Dermis microvascular lymphatic vessel endothelial cell (primary cell): ENCODE measurements at places on chromosomes 3 and 15.

DNA sequence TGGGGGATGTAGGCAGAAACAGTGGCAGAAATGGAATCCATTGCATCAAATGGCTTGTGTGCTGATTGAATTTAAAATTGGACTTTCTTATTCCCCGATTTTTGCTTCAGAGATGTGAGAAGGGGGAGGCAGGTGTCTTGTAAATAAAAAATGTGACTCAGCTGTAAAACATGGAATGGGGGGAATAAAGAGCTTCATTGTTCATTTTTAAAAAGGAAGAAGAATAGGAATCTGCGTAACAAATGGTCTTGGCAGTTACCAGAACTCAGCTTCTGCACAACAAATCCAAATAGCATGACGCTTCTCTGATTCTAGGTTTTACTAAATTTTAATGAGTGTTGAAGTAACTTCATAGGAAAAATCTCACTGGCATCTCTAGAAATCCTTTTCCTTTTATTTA is 323.9 kb upstream of the GBE1 start:
- DNase-seq = peak; percentile 61

DNA sequence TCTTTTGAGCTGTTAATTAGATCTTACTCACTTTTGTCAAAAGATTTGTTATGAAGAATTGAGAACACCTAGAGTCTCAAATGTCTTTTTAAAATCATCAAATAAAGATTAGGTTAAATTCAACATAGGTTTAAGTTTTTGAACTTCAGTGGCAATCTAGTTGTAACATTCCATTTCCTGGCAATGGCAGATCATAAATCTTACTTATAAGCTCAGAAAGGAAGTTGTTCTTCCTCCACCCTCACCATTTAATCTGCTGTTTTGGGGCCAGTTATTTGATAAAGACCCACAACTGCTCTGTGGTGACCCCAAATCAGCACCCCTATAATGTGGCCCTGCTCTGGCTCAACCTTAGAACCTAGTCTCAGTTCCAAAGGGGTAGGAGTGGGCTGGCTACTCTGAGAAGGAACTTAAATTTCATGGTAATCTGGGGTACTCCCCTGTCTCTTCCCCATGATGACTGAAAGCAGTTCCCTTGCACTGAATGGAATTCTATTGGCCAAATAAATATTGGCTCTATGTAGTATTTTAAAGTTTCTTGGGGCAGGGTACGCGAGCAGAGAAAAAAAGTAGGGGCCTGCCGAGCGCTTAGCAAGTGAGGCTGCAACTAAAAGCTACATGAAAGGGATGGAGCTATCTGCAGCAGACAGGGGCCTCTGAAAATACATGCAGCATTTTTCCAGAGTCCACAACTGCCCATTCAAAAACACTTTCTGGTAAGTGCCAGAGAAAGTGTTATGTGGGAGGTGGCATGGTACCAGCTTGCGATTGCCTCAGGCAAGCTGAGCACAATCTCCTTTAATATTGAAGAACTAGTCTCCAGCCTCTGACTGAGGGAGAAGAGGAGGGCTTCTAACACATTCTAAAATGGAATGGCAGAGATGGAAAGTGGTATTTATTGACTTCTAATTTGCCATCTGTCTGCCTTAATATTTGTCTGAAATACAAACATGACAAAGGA is 103.6 kb upstream of the RASGRP1 start:
- no peak for DNase-seq

DNA sequence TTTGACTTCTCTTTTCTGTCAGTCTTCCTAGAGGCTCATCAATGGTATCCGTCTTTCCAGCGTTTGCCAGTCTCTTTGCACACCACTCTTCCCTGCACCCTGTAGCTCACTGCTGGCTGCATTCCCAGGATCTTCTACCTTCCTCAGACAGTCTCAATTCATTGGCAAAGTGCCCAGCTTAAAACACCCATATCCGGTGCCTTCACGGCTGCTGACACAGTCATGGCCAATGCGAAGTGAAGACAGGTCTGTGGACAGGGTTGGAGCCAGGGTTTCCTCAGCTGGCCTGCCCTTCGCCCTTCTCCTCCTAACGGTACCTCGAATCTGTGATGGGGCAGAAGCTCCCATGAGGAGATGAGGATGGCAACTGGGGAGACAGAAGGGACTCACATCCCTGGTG is 36.1 kb downstream of the PTH1R start:
- DNase-seq = peak; percentile 82

- no peak for DNase-seq
Observed at GRCh38 chr15:79373728-79374127, 58.4 kb upstream of the MINAR1 start.

GRCh38 chr15:95458721-95459120 is 871.8 kb upstream of the NR2F2 start:
- peak; percentile 7 for DNase-seq

GRCh38 chr3:1183320-1184048 is 90.7 kb downstream of the CNTN6 start:
- DNase-seq = no peak

DNA sequence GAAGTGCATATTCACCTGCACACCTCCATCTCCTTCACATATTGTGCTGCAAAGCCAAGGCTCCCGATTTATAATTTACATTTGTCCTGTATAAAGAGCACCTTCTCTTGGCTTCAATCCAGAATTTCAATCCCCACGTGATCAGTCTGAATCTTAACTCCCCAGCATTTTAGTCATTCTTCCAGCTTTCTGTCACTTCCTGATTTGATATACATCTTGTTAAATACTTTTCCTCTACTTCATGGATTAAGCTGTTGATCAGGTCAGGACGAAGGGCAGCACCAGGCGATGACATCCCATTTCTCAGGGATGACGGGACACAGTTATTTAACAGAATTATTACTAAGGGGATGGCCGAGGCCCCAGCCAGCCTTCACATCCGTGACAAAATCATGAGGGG is 212.5 kb downstream of the EPHB1 start:
- DNase-seq = peak; percentile 25

GRCh38 chr15:52317688-52318087 is 22.1 kb upstream of the MYO5C start:
- no peak for DNase-seq

DNA sequence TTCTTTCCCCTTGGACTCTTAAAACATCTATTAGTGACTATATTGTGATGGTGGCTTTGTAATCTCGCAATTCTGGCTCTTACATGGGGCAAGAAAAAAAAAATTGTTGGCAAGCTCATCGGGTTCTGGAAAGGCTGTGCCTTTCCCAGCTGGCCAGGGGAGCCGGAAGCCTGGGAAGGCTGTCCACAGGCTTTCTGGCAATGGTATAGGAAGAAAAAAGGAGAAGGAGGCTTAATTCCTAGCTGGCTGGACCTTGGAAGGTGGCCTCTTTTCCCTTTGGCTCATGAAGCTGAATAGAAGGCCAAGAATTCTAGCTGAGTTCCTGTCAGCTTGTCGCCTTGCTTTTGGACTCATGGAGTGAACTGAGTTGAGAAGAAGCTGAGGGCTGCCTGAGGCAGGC is 243.5 kb upstream of the SEMA6D start:
- DNase-seq = no peak

DNA sequence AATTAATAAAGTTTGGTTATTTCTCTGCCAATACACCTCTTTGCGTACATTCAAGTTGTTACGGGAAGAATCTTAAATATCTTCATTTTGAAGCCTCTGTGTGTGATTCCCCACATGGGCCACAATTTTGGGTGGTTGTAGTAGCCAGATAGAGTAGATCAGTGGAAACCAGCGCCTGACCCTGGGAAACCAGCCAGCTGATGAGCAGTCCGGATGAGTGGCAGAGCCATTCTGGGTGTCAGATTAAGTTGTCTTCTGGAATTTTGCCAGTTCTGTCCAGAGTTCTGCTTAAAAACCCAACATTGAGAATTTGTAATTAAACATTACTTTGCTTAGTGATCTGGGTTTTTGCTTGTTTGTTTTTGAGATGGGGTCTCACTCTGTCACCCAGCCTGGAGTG is 49.7 kb downstream of the MRPS25 start:
- DNase-seq = peak; percentile 16

GRCh38 chr3:142040941-142041491 is 108.3 kb downstream of the TFDP2 start:
- no peak for DNase-seq

DNA sequence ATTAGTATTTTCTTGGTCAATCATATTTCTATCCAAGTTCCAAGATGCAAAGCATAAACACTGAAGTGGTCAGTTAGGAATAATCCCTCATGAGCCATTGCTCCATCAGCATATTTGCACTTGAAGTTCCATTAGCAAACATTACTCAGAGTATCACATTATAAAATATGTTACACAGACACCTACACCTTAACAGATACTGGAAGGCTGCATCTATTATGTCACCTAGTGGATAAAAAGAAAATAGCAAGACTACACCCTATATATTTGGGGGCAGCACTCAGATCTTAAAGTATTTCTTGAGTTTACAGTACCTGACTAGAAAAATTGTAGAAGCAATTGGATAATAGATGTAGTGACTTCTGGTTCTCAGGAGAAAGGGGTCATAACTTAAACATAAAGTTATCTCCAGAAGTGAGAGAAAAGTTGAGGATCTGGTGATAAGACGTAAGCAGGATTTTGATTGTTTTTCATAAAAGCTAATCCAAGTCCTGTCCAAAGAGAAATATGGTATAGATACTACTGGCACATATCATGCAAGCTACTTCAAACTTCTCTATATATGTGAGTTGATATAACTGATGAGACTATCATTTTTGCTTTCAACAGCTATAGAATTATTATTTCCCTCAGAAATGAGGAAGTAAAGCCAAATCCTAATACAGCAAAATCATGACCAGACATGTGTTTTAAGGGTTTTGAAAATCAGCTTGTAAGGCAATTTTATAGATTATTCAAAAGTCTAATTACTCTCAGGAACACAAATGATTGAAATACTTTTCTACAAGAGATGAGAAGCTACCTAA is 422.2 kb downstream of the GBE1 start:
- DNase-seq = no peak

DNA sequence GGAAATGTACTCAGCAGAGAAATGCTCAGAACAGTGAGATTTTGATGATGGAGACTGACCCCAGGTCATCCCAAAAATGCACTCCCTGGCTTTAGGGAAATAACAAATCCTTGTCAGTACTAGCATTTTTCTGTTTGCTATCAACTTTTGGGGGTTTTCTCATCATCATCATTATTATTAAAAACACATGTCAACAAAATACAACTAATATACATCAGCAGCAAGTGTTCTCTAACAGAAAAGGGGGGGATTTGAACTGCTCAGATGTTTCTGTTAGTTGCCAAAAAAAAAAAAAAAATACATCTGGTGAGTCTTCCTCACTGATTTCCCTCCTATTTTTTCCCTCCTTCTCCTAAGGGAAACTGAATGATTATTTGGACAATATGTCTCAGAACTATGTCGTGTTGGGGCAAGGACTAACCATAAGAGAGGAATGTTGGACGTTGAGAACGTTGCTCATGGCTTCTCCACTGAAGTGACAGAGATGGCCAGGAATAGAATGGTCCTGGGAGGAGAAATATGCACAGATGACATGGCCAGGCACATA is 230.0 kb upstream of the MCTP2 start:
- DNase-seq = no peak

DNA sequence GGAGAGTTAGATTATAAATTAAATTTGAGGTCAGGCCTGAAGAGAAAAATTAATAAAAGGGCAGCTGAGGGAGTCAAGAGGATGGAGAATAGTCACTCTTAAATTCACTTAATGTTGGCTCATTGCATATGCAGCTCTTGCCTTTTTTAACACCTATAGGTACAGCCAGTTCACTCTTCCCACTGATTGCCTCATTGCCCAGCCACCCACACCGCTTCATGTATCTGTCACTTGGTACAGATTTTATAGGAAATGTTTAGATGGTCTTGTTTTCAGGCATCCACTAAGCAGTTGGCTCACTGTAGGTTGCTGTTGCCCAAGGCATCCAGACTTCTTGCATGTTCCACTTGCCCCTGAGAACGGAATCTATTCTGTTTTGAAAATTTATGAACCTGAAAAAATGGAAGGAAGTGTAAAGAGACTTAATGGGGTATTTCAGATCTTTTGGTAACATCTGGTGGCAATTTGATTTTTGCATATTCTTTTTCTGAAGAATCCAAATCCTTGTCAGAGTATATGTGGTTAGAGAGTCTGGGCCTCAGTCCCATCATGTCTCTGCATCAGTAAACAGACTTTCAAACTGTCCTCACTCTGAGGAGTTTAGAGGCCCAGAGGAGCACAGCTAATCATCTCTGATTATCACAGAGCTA is 151.9 kb downstream of the RBPMS2 start:
- DNase-seq = no peak

DNA sequence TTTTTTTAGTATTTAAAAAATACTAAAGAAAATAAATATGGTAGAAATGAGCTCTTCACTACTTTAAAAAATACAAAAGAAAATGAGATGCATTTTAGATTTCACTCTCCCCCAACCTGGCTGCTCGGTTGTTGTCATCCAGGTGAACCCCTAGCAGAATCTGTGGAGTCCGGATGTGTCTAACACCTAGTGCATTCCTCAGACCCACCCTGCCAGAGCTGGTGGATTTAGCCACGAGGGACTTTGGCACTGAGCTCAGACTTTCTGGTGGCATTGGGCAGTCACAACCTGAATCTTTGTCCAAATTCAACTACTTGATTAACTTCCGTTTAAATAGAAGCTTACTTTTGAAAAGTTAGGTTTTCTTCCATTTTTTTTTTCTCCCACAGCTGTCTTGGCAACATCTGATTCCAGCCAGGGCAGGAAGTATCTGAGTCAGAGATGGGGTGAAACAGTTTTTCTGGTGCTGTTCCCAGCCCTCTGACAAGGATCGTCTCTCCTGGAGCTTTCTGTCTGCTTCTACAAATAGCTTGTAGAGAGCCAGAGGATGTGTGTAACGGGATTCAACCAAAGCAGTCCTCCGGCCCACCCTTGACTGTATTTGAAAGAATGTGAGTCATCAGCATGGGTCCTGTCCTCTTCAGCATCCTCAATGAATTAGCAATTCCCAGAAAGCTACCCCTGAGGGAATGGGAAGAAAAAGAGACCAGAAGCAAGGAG is 301.8 kb upstream of the MCTP2 start:
- no peak for DNase-seq

- peak; percentile 82 for DNase-seq
Observed at GRCh38 chr15:57334257-57334656, 42.0 kb upstream of the CGNL1 start.

DNA sequence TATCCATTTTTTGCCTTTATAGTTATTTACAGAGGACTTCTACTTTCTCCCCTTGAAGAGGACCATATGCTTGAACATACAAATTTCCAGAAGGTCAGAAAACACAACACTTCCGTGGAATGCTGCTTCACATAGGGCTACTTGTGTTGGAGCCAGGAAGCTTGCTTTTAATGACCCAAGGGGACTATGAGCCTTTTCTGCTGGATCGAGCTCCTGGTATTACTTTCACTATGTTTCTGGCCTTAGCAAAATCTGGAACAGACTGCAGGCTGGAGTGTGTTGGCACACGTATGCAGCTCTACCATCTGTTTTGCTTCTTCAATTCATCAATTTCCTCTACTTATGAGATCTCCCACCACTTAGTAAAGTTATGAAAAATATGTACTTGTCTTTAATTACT is 69.3 kb upstream of the CBLB start:
- DNase-seq = no peak

DNA sequence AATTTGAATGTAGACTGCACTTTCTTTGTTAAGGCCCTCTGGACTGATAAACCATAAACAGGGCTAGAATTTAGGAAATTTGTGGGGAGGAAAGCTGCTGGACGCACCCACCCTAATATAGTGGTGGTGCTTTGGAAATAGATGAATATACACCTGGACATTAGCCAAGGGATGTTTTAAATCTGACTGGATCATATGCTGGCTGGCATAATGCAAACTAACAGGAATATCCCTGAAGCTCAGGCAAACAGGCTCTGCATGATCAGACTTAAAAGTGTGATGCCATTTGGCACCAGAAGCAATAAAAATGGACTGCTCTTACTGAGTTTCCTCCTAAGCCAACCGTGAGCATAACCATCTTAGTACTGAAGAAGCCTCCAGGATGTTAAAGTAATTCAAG is 465.8 kb upstream of the ROBO1 start:
- DNase-seq = no peak
